ENCODE measurements at places on chromosomes 2 and 18.

GRCh38 chr2:65666156-65666725 is 233.8 kb upstream of the SPRED2 start:
- peak; percentile 44 for DNase-seq

- DNase-seq = no peak
Measured at GRCh38 chr2:104769096-104769495, 84.8 kb upstream of the POU3F3 start.

DNA sequence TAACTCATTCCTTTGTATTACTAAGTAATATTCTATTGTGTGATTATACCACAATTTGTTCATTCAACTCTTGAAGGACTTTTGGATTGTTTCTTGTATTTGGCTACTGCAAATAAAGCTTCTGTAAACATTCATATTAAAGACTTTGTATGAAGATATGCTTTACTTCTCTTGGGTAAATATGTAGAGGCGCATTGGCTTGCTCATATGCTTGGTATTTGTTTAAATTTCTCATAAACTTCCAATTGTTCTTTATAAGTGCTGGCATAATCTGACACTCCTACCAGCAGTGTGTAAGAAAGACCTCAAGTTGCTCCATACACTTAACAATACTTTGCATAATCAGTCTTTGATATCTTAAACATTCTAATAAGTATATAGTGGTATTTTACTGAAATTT is 792.8 kb upstream of the LRRTM1 start:
- no peak for DNase-seq

- DNase-seq = no peak
Measured at GRCh38 chr2:172244419-172245130, 141.9 kb upstream of the DLX2 start.

GRCh38 chr18:75170022-75170789 is 38.7 kb downstream of the PTGR3 start:
- DNase-seq = no peak

GRCh38 chr18:3058328-3059191 is 45.6 kb upstream of the LPIN2 start:
- DNase-seq = no peak

- DNase-seq = no peak
Measured at GRCh38 chr18:35716169-35716831, 134.8 kb downstream of the GALNT1 start.

DNA sequence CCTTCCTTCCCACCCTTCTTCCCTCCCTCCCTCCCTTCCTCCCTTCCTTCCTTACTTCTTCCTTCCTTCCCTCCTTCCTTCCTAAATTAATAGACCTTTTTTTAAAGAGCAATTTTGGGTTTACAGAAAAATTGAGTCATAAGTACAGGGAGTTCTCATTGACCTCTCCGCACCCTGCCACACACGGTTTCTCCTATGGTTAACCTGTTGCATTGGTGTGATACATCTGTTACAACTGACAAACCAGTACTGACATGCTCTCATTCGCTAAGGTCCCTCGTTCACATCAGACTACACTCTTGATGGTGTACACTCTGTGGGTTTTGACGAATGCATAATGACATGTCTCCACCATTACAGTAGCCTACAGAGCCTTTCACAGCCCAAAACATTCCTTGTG is 11.6 kb upstream of the SDC1 start:
- no peak for DNase-seq

DNA sequence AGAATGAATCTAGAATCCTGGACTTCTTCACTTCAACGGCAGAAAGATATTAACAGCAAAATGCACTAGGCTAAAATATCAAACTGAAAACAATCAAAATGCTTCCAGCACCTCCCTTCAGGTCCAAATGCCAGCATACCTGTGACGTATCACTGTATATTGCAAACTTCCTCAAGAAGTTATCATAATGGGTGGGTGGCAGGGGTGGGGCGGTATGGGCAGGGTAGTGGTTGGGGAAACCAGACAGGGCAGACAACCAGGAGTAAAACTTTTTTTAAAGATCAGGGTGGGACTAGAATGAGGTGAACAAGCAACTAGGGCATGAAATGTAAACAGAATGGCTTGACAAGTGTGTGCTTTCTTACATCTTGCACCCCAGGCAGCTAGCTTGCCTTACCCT is 140.9 kb downstream of the SATB2 start:
- DNase-seq = no peak

GRCh38 chr2:45993476-45993991 is 303.7 kb upstream of the EPAS1 start:
- DNase-seq = no peak

GRCh38 chr2:166011660-166012059 is 58.1 kb upstream of the TTC21B start:
- DNase-seq = no peak

- DNase-seq = peak; percentile 65
Measured at GRCh38 chr2:31258351-31258750, 24.4 kb downstream of the EHD3 start.

DNA sequence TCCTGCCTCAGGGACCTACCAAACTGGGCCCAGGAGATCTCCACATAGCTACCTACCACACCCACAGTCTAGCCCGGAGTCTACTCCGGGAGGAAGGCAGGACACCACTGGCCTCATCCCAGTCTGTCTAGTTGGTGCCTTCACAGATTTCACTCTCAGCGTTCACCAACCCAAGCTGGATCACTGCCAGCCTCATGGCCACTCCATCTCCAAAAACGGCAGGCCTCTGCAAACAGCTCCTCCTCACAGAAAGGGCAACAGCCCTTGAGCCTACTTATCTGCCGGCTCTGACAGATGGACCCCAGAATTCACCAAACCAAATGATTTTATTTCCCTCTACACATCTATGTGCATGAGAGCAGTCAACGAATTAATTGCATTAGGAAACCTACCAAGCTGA is 61.3 kb downstream of the NCKAP5 start:
- DNase-seq = no peak

DNA sequence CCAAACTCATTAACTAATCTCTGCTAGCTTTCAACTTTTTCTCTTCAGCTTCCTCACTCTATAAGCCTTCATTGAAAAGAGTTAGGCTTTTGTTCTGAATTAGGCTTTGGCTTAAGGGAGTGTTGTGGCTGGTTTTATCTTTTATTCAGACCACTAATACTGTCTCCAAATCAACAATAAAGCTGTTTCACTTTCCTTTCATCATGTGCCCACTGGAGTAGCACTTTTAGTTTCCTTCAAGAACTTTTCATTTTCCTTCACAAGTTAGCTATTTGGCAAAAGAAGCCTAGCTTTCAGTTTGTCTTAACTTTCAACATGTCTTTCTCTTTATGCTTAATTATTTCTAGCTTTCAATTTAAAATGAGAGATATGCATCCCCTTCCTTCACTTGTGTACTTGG is 271.7 kb upstream of the FSIP2 start:
- DNase-seq = no peak

- no peak for DNase-seq
Measured at GRCh38 chr18:73004260-73004659, 136.5 kb upstream of the NETO1 start.

DNA sequence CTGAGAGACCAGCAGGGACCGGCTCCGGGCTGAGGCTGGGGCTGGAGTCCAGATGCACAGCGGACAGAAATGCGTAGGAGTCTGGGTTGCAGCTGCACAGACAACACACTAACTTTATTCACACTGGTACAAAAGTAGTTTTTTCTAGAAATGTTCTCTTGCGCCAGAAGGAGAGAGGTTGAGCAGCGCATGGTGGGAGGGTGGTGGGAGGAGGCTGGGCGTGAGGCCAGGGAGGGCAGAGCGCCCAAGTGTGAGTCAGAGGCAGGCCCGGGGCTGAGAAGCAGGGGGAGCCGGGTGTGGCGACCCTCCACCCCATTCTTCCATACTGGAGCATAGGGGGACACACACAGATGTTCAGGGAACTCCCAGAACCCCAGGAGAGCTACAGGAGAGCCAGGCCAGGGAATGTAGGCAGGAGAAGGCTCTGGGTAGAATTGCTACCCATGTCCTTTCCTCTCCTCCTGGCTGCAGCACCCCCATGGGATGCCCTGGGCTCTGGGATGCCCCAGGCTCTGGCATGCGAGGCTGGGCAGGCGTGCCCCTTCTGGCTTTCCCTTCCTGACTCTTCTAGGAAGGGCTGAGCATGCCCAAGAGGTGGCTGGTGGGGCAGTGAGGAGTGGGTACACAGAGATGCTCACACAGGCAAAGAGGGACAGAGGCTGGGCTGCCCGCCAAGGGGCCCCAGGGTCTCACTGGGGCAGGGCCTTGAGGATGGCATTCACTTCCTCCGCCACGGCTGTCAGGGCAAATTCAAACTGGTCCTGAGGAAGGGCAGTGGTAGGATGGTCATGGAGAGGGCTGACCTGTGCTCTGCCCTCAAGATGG is 10.6 kb downstream of the DNAJB2 start:
- no peak for DNase-seq

Data from GM12892 (cell line).